Midbrain (tissue), 1 donor: ENCODE measurements at places on chromosomes 13 and 19.
A peak's percentile ranks its signal among the peaks of the same experiment; 100 is the strongest.

DNA sequence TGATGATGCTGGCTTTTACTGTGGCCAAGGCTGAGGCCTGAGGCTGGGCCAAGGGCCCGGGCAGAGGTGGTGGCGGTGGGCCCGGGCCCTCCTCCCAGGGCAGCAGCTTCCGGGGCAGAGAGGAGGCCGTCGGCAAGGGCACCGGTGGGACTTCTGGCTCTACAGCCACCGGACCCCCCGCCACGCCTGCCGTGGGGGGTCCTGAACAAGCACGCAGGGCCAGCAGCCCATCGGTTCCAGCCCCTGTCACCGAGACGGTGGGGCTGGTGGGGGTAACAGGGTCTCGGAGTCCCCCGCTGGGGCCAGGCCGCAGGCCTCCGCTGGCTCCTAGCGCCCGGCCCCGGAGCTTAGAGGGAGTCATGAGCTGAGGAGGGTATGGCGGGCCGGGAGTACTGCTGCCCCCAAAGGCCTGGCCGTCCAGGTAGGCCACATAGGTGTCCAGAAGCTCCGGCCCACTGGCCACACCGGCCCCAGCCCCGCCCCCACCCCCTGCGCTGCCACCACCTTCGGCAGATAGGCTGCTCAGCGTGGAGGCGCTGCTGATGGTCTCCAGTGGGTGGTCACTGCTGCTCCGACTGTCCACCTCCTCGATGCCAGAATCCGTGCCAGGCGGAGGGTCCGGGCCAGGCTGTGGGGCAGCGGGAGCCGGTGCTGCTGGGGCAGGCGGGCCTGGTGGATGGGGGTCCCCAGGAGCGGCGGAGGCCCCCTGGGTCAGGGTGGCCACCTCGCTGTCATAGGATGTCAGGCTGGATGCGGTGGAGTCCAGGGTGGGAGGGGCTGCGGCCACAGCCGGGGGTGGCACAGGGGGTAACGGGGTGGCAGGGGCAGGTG is 17.3 kb downstream of the C19orf81 start:
- DNase-seq, result no peak

DNA sequence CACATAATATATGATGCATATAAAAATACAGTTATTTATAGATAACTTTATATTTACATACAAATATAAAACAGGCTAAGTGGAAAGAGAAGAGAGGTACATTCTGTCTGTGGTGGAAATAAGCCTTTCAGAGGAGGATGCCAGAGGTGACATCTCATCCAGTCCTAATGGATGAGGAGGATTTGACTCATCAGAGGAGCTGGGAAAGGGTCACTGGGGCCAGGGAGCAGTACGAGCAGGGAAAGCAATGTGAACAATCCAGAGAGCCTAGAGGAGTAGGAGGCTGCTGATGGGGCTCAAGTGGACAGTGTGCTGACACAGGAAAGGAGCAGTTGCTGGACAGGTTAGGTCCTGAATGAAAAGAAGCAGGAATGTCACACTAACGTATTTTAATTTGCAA is 18.6 kb downstream of the NALCN start:
- no peak for DNase-seq

GRCh38 chr13:114234266-114234644 is 442 bp upstream of the CDC16 start:
- no peak for DNase-seq

- no peak for DNase-seq
Measured at GRCh38 chr19:54947381-54947780, at the start of gene NLRP7. Gene NLRP7 (minus strand): TSS chr19:54947530.

GRCh38 chr19:7578127-7578526 is 17.5 kb upstream of the CAMSAP3 start:
- DNase-seq, result no peak

GRCh38 chr19:50513746-50514345 is at the start of gene ASPDH:
Gene ASPDH (minus strand): TSS chr19:50513913. CDS start chr19:50513823, 90 bp downstream.
- peak; percentile 36 for DNase-seq

- no peak for DNase-seq
Measured at GRCh38 chr13:24056616-24057137, 103.8 kb upstream of the SPATA13 start.

- DNase-seq, result no peak
Measured at GRCh38 chr13:79907527-79907926, 426.6 kb downstream of the NDFIP2 start.

- DNase-seq, result no peak
Measured at GRCh38 chr13:88764103-88764502, 1092.9 kb downstream of the SLITRK5 start.

GRCh38 chr13:107421028-107421427 is 794.3 kb downstream of the LIG4 start:
- DNase-seq, result no peak

GRCh38 chr19:51514866-51515481 is 13.4 kb upstream of the SIGLEC12 start:
- peak; percentile 47 for DNase-seq
